Left renal cortex interstitium (tissue), 4 donors: ENCODE measurements at places on chromosomes 12 and 14.

DNA sequence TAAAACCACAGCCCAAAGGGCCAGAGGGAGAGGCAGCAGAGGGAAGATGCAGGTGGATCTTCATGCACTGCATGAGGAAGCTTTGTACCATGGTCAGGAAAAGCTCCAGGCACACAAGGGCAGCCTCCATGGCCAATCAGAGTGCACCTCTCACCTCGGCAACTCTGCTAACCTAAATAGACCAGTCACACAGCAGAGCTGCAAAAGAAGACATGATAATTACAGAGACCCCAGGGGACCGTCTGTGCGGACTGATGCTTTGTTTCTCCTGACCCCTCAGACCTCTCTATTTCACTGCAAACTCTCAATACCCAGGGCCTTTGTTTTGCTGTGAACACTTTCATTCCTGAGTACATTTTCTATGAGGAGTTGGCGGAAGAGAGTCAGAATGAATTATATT lies 10.7 kb upstream of the TCL1B start:
- no peak for DNase-seq

GRCh38 chr12:82781309-82781997 lies 94.7 kb downstream of the TMTC2 start:
- DNase-seq, result no peak

DNA sequence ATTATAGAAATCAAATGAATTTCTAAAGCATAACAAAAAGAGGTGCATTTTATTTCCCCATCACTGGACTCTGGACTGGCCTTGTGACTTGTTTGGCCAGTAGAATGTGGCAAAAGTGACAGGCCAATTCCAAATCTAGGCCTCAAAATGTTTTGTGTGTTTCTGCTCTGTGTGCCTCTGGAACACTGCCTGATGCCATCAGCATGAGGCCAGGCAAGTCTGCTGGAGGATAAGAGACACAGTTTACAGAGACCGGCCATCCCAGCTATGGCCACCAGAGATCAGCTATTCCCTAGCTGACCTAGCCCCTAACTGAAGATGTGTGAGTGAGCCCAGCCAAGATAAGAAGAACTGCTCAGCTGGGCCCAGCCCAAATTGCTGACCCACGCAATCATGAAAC lies 32.9 kb downstream of the ASCL1 start:
- no peak for DNase-seq

GRCh38 chr14:79175671-79176070 lies 1005.5 kb downstream of the NRXN3 start:
- DNase-seq, result no peak

DNA sequence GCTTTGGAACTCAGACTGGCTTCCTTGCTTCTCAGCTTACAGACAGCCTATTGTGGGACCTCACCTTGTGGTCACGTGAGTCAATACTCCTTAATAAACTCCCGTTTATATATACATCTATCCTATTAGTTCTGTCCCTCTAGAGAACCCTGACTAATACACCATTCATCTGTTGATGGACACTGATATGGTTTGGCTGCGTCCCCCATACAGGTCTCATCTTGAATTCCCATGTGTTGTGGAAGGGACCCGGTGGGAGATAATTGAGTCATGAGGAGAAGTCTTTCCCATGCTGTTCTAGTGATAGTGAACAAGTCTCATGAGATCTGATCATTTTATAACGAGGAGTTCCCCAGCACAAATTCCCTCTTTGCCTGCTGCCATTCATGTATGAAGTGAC lies 57.0 kb downstream of the OTOGL start:
- no peak for DNase-seq

DNA sequence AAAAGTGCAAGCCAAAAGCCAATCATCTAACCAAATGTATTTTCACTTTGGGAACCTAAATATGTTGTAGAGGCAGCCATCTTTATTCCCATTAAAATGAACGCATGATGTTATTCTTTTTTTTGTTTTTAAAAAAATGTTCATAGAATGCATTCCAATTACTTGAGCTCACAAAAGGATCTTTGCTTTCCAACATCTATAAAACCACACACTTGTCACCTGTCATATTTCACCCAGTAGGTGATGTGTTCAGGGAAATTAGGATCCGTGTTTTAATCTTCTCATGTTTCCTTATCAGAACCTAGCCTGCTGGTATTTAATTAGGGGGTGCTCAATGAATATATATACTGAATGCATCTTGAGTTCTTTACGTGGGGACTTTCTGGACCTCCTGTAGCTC lies 13.6 kb downstream of the TTC8 start:
- no peak for DNase-seq

- DNase-seq, result no peak
These were observed 33.4 kb upstream of the TMTC1 start for GRCh38 chr12:29816874-29817725.

DNA sequence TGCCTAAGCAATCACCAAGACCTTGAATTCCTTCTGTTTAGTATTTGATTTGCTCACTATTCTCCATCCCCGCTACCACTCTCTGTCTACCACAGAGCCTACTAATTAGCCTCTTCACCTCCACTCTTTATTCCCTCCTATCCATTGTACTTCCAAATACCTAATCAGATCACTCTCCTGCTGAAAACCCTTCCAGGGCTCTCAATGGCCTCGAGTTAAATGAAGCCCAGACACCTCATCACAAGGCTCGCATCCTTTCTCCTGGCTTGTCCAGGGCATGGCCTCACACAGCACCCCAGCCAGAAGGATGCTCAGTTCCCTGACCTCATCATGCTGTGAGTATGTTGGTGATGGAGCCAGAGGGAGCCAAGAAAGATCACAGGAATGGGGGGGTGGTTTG lies 71.4 kb upstream of the PRMT8 start:
- DNase-seq, result no peak

DNA sequence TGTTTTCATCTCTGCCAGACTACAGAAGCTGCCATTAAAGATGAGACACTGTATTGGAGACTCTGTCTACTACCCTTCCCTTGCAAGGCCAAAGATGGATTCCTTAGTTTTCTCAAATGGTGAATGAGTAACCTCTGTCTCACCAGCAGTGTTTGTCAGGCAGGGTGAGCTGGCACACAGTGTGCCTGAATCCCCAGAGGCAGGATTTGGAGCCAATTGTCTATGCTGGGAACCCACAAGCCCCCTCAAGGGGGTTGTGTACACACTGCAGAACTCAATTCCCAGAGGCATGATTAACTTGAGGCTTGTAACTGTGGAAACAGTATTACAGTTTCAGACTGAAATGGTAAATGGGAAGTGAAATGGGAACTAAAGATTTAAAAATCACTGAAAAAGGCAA lies 136.8 kb upstream of the PTPRB start:
- DNase-seq, result no peak

DNA sequence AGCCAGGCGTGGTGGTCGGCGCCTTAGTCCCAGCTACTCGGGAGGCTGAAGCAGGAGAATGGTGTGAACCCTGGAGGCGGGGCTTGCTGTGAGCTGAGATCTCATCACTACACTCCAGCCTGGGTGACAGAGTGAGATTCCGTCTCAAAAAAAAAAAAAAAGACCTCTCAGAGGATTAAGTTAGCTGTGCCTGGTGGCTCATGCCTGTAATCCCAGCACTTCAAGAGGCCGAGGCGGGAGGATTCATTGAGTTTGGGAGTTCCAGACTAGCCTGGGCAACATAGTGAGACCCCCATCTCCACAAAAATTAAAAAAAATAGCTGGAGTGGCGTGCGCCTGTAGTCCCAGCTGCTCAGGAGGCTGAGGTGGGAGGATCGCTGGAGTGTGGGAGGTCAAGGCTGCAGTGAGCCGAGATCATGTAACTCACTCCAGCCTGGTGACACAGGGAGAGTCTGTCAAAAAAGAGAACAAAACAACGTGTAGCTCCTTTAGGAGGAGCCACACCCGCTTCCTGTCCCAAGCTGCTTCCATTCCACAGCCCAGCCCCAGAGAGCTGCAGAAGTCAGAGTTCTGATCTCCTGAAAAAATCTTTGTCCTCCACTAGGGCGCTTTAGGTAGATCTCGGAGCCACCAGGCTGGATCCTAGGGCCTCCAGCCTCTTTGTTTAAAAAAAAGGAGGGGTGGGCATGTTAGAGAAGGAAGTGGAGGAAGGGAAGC lies 11.5 kb upstream of the ULK1 start:
- DNase-seq, result no peak

- no peak for DNase-seq
These were observed 108.1 kb downstream of the TTLL5 start for GRCh38 chr14:75769047-75769685.
